ENCODE measurements at places on chromosomes 2 and 18.

GRCh38 chr2:160996584-160996983, 163.6 kb upstream of the TANK start:
- DNase-seq, result no peak

DNA sequence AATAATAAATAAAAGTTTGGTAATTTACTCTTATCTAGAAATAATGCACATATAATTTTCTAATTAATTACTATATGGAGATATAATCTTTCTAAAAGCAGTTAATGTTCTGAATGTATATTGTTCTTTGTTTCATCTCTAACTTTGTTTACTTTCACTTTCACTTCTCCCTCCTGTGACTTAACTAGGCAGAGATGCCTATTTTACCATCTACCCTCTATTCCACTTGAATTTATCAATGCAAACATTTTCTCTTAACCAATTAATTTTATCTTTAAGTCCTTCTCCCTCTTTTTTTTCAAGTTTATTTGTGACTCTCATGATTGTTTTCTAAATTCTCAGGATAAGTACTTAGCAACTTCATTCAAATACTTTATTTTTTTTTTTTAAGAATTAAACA, 55.1 kb upstream of the IL1RL1 start:
- no peak for DNase-seq

- no peak for DNase-seq
These were observed 33.0 kb upstream of the ARL5A start for GRCh38 chr2:151861174-151861573.

GRCh38 chr2:1521878-1522830, 108.9 kb downstream of the TPO start:
- no peak for DNase-seq

DNA sequence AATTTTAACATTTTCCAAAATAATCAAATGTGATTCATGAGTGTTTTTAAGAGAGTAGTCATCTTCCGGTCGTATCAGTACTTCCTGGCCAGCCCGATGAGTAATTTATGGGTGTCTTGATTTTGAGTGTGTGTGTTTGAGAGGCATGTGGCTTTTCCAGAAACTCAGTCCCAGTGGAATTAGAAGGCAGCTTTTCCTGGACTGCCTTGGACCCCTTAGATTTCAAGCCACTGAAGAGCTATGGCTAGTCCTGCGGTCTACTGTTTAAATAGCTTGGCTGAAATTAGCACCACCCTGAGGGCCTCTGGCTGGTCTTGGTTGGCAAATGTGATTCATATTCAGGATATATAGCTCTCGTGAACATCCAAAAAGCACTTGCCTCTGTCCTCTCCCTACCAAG, 59.4 kb downstream of the HK2 start:
- no peak for DNase-seq

DNA sequence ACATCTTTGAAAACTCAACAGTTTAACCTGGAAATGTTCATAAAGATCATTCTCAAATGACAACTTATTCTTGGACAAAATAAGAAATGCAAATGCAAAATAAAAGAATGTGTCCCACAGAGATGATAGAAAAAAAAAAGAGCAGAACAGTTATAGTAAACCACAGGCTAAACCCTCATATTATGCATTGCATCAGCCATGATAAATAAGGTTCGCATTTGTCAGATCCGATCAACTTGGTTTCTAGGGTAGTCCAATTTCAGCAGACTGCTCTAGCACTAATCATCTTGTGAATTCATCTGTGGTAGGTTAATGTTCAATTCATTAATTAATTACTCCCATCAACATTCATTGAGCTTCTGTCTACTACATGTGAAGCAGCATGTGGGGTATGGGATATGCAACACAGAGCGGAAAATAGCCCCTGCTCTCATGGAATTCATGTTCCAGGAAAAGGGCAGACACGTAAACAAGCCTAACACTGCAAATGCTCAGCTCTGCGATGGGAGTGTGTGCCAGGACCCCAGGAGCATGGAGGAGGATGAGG, 316.2 kb upstream of the REV1 start:
- DNase-seq, result no peak

GRCh38 chr2:111025288-111025687, 95.4 kb upstream of the BCL2L11 start:
- no peak for DNase-seq

DNA sequence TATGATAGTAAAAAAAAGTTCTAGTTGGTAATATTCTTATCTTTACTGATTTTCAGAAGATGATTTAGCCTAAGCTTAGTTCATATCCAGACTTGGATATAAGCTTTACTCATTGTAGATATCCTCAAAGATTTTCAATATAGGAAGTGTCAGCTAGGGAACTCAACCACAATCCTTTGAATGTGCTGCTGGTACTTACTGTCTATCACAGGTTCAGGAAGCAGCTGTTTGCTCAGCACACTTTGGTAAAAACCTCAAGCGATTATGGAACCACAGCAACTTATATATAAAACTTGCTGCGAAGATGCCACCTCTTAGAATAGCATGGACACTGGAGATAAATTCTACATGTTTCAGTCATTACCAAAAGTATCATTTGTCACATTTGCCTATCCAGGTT, 60.1 kb upstream of the TNFRSF11A start:
- no peak for DNase-seq

DNA sequence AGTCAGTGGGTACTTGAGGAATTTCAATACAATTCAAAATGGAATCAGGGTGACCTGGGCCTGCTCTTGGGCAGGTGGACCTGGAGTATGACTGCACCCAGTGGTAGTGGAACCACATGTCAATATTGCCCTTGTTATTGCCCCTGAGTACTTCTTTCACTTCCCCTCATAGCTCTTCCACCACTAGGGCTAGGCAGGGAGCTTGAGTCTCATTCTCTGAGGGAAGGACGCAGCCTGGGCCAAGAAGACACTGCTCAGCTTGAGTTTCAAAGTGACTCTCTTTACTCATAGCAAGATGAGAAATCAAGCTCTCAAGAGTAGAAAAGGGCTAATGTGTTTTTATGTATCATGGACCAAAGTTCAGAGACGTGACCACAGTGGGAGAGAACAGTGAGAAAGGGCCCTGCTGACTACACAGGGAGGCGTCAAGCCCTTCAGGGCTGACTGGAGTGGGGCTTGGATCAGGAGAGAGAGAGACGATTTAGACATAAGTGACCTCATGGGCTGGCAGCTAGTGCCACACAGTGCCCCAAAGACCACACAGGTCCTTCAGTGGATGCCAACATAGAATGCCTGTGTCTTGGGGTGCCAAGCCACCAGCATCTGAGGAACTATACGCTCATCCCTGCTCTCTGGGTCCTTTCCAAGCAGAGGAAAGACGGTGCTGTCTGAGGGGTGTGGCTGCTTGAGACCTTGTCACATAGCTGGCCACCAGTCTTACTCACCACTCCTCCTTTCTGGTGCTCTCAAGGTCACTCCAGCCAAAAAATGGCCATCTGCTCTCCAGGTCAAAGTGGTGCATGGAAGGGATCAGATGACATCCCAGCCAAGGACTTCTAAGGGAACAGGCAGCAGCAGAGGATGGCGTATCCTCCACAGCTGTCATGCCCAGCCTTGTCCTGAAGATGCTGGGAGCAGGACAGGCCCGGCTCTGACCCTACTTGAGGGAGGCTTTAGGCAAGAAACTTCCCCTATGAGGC, 13.0 kb downstream of the PTMA start:
- no peak for DNase-seq

- DNase-seq, result no peak
These were observed 143.9 kb upstream of the KLHL29 start for GRCh38 chr2:23241121-23241520.

GRCh38 chr2:112790305-112790704, 6.0 kb upstream of the IL1A start:
- no peak for DNase-seq

DNA sequence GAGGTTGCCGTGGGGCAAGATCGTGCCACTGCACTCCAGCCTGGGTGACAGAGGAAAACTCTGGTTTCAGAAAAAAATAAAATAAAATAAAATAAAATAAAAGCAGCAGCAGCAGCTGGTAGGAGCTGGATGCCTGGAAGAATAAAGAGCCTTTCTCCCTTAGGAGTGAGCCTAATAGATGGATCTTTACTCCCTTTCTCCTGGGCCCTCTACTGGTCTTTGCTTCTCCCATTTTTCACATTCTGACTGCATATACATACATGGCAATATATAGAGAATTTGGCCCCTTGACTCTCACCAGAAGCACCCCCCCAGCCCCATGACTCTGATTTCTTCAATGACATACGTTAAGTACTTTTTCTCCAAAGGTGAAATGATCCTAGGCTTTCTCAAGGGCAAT, 9.8 kb upstream of the MALT1 start:
- DNase-seq, result no peak

GRCh38 chr18:47680488-47680887, 250.0 kb downstream of the SMAD2 start:
- no peak for DNase-seq

DNA sequence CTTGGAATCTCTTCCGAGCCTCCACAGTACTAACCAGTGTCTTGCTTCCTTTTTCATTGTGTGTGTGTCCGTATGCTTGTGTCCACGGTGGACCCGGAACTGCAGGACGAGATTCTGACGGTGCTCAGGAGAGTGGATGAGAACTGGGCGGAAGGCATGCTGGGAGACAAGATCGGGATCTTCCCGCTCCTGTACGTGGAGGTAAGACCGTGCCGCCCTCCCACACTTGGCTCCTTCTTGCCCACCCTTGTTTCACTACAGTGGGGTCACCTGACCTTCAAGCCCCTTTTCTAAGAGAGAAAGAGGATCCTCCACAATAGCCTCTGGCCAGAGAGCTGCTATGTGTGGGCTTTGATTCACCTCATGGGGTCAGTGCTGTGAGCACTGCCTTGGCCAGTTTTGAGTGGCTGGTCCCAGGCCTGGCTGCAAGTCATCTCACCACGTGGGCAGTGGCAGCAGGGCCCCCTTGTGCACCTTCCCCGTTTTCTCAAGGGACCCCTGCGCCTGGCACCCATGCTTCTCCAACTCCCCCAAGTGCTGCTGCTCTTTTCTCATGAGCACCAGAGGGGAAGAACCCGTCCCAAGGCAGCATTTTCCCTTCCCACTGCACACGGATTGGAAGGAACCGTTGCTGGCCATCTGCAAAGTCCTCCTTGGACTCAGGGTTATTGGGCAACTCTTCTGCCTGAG, 242.1 kb downstream of the SEPTIN10 start:
- DNase-seq, result no peak

- no peak for DNase-seq
These were observed 260.0 kb upstream of the ID2 start for GRCh38 chr2:8421658-8422449.

DNA sequence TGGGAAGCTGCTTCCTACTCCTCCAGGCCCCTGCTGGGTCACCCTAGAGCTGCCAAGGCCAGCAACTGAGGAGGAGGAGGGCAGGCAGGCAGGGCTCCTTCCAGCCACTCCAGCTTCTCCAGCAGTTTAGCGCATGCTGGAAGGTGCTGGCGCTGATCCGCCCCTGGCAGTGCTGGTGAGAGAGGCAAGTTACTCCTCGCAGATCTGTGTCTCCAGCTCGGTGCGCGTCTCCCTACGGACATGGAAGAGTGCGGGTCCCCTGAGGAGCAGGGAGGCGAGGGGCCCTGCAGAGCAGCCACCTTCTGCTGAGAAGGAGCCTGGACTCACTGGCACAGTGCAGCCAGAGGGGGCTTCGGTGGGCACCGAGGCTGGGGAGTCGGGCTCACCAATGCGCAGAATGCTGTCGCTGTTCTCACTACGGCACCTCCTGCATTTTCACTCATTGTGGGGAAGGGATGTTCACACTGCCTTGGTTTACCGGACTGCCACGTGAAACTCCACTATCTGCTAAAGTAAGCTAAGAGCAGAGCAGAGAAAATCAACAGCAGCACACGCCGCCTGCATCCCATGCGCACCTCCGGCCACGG, 206.0 kb downstream of the HDAC4 start:
- DNase-seq, result no peak

GRCh38 chr2:39659765-39660611, 5.7 kb upstream of the TMEM178A start:
- DNase-seq, result no peak

Measured in CD4-positive, alpha-beta T cell treated with Interleukin-12 subunit alpha and Interleukin-12 subunit beta, for 1 hour (primary cell).